Lung (tissue), 17 donors: ENCODE measurements at places on chromosomes 2 and 18. TPM values are rescaled to one million over a fixed set of nuclear protein-coding genes. Genes with fewer than 3 reads are reported as not detected.
A peak's percentile ranks its signal among the peaks of the same experiment; 100 is the strongest.

DNA sequence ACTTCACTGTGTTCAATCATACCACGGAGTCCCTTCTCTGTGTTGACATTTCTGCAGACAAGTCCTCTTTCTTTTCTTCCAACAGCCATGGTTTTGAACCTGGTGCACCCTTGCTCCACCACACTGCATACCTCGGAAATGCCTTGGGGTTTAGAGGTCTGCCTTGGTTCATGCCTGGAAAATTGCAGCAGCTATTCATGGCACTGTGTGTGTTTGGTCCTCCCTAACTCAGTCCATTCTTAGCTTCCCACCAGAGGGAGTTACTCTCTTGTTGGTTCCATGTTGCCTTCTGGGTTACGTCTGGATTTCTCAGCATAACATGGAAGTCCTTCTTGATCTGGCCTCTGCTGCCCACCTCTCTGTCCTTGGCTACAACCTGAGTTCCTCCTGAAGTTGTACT lies 206.0 kb downstream of the FHOD3 start:
- H3K27ac ChIP-seq = no peak overlapping the region
- no peak for DNase-seq
- no peaks in the 10 kb centered on the region for H3K27me3 ChIP-seq
- no peaks in the 10 kb centered on the region for H3K4me1 ChIP-seq
- H3K36me3 ChIP-seq = no peaks in the 10 kb centered on the region

INHBB gene
- 0.97 TPM for total RNA-seq

- no peak overlapping the region for H3K4me3 ChIP-seq
- no peaks in the 10 kb centered on the region for H3K27me3 ChIP-seq
- H3K4me1 ChIP-seq = no peaks in the 10 kb centered on the region
- H3K36me3 ChIP-seq = peaks cover 5% of the 10 kb centered on the region
Observed at GRCh38 chr18:48578289-48578688, 39.5 kb downstream of the CTIF start.

DNA sequence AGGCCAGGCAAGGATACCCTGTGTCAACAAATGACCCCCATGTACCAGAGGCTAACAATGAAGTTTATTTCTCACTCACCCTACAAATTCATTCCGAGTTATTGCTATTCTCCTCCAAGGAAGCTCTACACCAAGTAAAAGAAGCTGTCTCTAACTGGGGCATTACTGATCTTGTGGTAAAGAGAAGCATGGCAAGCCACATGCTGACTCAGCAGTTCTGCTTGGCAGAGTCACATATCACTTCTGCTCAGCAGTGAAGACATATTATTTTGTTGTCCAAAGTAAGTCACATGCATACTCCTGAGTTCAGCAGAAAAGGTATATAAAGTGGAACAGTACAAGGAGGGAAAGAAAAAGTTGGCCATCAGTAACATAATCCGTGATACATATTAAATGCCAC lies 315.8 kb downstream of the GULP1 start:
- H3K4me3 ChIP-seq = no peak overlapping the region
- H3K36me3 ChIP-seq = no peaks in the 10 kb centered on the region
- DNase-seq = peak; percentile 52
- no peaks in the 10 kb centered on the region for H3K4me1 ChIP-seq
- no peaks in the 10 kb centered on the region for H3K27me3 ChIP-seq

DNA sequence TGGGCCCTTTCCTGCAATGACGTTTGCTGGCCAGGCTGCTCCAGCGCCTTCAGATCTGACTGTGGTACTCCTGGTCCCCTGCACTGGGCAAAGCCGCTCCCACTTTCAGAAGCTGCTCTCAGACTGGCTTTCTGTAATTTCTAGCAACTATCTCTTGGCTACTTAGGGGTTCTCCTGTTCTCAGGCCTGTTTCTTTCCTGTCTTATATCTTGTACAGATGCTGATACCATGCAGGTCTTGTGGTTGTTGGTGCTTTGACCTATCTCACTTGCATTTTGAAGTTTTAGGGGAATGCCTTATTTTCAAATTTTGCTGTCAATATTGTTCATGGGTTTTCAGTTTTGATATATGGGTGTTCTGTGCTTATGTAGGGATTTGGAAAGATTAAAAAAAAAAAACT lies 145.8 kb downstream of the CLIP4 start:
- H3K27me3 ChIP-seq = peaks cover 3% of the 10 kb centered on the region
- H3K27ac ChIP-seq = no peak overlapping the region

DNA sequence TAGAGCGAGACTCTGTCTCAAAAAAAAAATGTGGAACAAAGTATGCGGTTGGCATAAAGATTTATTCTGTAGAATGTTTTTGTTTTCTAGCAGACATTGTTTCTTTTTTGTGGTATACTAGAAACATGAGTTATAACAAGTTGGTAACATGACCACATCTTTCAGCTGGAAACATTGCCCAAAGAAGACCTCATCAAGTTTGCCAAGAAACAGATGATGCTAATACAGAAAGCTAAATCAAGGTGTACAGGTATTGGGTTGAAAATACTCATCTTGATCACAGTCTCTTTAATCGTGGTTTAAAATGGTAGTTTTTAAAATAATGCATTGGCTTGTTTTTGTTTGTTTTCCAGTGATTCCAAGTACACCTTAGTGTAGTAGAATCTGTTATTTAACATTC lies 1.9 kb downstream of the GCC2 start:
- DNase-seq = no peak
- no peaks in the 10 kb centered on the region for H3K27me3 ChIP-seq
- no peak overlapping the region for H3K4me3 ChIP-seq
- H3K27ac ChIP-seq = no peak overlapping the region
- H3K4me1 ChIP-seq = peaks cover 7% of the 10 kb centered on the region
- H3K36me3 ChIP-seq = peaks cover 10% of the 10 kb centered on the region

GRCh38 chr2:60945341-60945740 lies 64.0 kb downstream of the REL start:
- H3K27ac ChIP-seq = no peak overlapping the region
- H3K27me3 ChIP-seq = no peaks in the 10 kb centered on the region
- DNase-seq = no peak
- peaks cover 4% of the 10 kb centered on the region for H3K36me3 ChIP-seq
- H3K4me1 ChIP-seq = no peaks in the 10 kb centered on the region

- peaks cover 2% of the 10 kb centered on the region for H3K27me3 ChIP-seq
- H3K4me1 ChIP-seq = peaks cover 16% of the 10 kb centered on the region
- DNase-seq = no peak
Observed at GRCh38 chr2:238791354-238791753, 56.5 kb upstream of the TWIST2 start.

DNA sequence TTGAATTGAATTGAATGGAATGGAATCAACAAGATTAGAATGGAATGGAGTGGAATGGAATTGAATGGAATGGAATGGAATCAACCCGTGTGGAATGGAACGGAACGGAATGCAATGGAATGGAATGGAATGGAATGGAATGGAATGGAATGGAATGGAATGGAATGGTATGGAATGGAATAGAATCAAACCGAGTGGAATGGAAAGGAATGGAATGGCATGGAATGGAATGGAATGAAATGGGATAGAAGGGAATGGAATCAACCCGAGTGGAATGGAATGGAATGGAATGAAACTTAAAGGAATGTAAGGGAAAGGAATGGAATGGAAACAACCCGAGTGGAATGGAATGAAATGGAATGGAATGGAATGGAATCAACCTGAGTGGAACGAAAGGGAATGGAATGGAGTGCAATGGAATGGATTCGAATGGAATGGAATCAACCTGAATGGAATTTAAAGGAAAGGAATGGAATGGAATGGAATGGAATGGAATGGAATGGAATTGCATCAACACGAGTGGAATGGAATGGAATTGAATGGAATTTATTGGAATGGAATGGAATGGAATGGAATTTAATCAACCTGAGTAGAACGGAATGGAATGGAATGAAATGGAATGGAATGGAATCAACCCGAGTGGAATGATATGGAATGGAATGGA lies 1146.6 kb downstream of the RPIA start:
- no peaks in the 10 kb centered on the region for H3K4me1 ChIP-seq
- H3K27ac ChIP-seq = no peak overlapping the region
- no peak overlapping the region for H3K4me3 ChIP-seq
- H3K36me3 ChIP-seq = no peaks in the 10 kb centered on the region
- H3K27me3 ChIP-seq = no peaks in the 10 kb centered on the region

DNA sequence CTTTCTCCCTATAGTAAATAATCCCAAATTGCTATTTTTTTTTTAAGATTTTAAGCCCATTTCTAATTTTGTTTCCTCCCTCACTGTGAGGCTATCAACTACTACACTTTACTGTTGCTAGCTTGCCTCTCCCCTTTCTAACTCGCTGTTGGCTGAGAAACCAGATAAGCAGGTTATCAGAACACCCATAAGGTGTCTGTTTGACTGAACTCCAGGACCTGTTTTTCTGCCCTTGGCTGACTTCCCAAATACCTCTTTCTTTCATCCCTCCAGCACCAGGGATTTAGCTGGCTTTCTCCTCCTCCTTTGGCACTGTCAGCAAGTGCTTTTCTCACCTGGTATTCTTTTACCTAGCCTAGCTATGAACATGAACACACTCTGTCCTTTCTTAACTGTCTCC lies 11.1 kb downstream of the TRAK2 start:
- peaks cover 6% of the 10 kb centered on the region for H3K4me1 ChIP-seq
- H3K4me3 ChIP-seq = no peak overlapping the region
- no peak overlapping the region for H3K27ac ChIP-seq
- H3K36me3 ChIP-seq = peaks cover 1% of the 10 kb centered on the region
- H3K27me3 ChIP-seq = no peaks in the 10 kb centered on the region

GRCh38 chr18:45639408-45639807 lies 24.1 kb downstream of the SLC14A2 start:
- H3K36me3 ChIP-seq = no peaks in the 10 kb centered on the region
- H3K27me3 ChIP-seq = no peaks in the 10 kb centered on the region
- no peak for DNase-seq
- H3K27ac ChIP-seq = no peak overlapping the region
- H3K4me1 ChIP-seq = no peaks in the 10 kb centered on the region
- H3K4me3 ChIP-seq = no peak overlapping the region

HOXD10 gene
- total RNA-seq = not detected

DNA sequence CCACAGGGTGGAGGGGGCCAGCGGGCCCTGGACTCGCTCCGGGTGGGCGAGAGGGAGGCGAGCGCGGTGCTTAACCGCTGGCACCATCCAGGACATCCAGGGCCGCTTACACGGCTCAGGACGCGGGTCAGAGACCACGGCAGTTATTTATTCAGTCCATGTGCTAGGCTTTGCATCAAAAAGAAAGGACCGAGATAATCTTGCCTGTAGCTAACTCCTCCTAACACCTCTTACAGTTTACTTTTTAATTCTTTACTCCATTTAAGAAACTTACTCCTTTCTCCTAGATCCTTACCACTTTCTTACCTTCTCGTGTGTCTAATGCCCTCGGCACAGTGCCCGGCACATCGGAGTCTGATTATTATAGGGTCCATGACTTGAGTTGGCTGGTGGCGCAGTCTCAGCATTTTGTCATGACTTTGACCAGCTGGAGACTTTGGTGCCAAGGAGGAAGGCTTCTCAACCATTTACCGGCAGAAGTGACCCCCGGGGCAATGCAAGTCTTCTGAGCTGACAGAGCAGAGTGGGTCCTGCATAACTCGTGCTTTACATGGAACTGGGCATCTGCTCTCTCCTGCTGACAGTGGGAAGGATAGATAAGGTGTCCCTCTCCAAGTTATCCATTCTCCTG lies 503 bp downstream of the ANXA4 start:
- H3K4me1 ChIP-seq = no peaks in the 10 kb centered on the region
- peak overlapping the region; percentile 71 for H3K27ac ChIP-seq
- peak overlapping the region; percentile 98 for H3K4me3 ChIP-seq

DNA sequence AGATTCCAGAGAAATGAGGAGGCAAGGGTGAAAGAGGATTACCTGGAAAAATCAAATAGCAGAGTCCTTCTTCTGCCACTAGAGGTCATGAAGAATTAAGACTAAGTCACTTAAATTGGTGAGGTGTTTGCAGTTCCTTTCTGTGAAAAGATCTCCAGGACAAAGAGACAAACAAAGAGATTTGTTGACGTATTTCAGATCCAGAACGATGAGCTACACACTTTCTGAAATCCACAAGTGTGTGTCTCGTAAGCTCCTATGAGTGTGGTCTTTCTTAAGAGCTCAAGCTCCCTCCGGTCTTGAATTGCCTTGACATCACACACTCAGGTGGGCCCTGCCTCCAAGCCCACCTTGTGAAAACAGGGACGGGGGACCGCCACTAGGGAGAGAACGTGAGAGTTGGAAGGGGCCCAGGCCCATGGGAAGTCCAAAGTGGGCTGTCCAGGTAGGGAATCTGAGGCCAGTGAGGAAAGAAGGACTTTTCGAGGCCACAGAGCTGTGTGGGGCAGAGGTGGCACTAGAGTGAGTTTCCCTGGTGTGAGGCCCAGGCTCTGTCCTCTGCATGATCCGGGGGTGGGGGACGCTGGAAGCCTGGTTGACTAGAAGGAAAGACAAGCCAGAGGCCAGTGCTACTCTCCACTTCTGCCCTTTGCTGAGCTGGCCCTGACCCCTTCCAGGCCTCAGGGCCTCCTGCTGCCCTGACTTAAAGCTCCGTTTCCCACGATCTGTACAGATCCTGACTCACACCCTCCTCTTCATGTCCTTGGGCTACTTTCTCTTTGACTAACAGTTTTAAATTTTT lies 168.1 kb upstream of the NCK2 start:
- no peak overlapping the region for H3K27ac ChIP-seq
- no peaks in the 10 kb centered on the region for H3K27me3 ChIP-seq
- H3K4me3 ChIP-seq = no peak overlapping the region
- DNase-seq = peak; percentile 74
- no peaks in the 10 kb centered on the region for H3K36me3 ChIP-seq
- no peaks in the 10 kb centered on the region for H3K4me1 ChIP-seq

GRCh38 chr2:85244828-85245227 lies 83.0 kb downstream of the TGOLN2 start:
- no peak overlapping the region for H3K27ac ChIP-seq
- H3K36me3 ChIP-seq = no peaks in the 10 kb centered on the region
- no peak overlapping the region for H3K4me3 ChIP-seq
- peaks cover 21% of the 10 kb centered on the region for H3K4me1 ChIP-seq
- DNase-seq = no peak

KCTD18 gene
- 14.1 TPM for total RNA-seq

SIX2 gene
- 0.34 TPM for total RNA-seq

PELI1 gene
- 83.9 TPM for total RNA-seq

- H3K27me3 ChIP-seq = no peaks in the 10 kb centered on the region
- H3K4me3 ChIP-seq = no peak overlapping the region
- no peaks in the 10 kb centered on the region for H3K4me1 ChIP-seq
- no peaks in the 10 kb centered on the region for H3K36me3 ChIP-seq
Observed at GRCh38 chr2:149903626-149904025, 316.1 kb upstream of the MMADHC start.

- H3K27me3 ChIP-seq = no peaks in the 10 kb centered on the region
- peaks cover 3% of the 10 kb centered on the region for H3K36me3 ChIP-seq
- no peak for DNase-seq
- no peak overlapping the region for H3K27ac ChIP-seq
- H3K4me1 ChIP-seq = peaks cover 22% of the 10 kb centered on the region
Observed at GRCh38 chr2:100416397-100416934, 1.0 kb downstream of the CHST10 start.

DNA sequence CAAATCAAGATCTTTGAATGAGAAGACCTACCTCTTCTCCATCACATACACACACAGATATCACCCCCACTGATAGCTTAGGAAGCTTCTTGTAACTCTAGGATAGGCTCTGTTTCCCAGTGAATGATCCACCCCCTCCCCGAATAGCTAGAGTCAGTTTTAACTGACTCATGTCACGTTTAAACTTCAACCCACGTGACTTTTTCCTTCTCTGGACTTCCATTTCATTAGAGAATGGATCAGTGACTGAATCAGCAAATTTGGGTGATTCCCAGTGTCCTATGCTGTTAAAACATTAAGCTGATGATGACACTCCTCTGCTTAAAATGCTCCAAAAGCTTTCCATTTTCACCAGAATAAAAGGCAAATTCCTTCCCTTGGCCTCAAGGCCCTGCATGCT lies 185.9 kb upstream of the LHCGR start:
- no peaks in the 10 kb centered on the region for H3K36me3 ChIP-seq
- H3K27me3 ChIP-seq = no peaks in the 10 kb centered on the region
- no peak overlapping the region for H3K4me3 ChIP-seq

- H3K36me3 ChIP-seq = no peaks in the 10 kb centered on the region
- DNase-seq = no peak
- H3K4me1 ChIP-seq = peaks cover 37% of the 10 kb centered on the region
- H3K27ac ChIP-seq = no peak overlapping the region
- H3K4me3 ChIP-seq = no peak overlapping the region
Observed at GRCh38 chr2:157786663-157787363, 89.3 kb downstream of the ACVR1 start.
